ENCODE measurements at places on chromosomes 6 and 20. TPM values are rescaled to one million over a fixed set of nuclear protein-coding genes. Genes with fewer than 3 reads are reported as not detected.

PGBD1 gene
- total RNA-seq = 8.9 TPM

MCHR2 gene
- not detected for total RNA-seq

PAX1 gene
- total RNA-seq = not detected

KIF13A gene
- total RNA-seq = 57.0 TPM

KCNB1 gene
- total RNA-seq = 0.52 TPM

MMP24 gene
- 0.99 TPM for total RNA-seq

- DNase-seq = no peak
Observed at GRCh38 chr6:44561832-44562665, 174.5 kb downstream of the CDC5L start.

DNA sequence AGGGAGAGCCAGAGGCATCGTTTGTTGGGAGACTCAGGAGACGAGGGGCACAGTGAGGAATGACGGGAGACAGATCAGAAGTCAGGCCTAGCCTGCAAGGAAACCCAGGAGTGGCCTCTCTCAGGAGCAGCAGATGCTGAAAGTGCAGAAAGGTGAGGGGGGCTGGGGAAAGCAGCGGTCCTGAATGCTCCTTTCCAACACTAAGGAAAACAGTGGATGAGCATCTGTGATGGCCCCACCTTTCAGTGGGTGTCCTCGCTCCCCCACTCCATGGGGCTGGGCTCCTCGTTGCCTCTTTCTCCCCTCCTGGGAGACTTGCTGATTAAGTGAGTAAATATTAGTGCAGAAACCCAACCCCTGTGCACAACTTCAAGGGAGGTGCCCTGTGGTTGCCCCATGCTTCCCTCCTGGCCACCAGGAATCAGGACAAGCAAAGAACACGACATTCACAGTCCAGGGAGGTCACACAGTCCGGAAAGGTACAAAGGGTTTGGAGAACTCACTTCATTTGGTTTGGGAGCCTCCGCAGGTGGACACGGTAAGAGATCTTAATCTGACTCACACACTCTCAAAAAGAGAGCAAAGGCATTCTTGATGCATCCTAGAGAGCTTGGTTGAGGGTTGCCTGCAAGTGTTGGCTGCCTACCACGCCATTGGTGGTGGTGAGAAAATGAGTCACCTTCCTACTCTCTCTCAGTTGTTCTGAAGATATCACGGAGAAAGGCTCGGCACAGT, 9.7 kb upstream of the BPIFB1 start:
- DNase-seq = no peak

DNA sequence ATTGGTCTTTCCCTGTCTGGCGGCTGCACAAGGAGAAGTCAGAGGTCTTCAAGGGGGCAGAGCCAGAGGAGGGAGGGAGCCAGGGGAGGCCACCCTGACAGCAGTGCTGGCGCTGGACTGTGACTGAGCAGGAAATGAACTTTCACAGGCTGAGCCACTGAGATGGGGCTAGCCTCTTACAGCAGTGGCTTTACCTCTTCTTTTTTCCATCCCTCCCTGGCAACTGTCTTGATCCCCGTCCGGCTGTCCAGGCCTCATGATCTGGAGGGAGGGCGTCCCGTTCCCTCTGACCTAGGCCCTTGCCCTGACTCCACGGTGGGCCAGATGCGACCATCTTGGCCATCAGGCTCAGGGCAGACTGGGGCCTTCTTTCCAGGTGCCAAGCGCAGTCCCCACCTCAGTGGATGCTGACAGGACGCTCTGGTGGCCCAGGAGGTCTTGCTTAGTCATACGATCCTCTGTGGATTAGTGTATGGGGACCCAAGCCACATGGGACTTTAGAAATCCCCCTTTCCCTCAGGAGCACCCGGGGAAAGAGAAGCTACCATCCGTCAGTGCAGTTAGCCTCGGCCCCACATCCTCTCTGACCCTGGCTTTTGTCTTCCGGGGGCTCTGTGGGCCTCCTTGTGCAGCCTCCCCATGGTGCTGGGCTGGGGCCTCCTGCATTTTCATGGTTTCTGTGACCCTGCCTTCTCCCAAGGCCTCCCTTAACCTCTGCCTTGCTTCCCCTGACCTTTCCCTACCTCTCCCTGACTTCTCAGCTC, 57.4 kb upstream of the CCDC167 start:
- no peak for DNase-seq

DNA sequence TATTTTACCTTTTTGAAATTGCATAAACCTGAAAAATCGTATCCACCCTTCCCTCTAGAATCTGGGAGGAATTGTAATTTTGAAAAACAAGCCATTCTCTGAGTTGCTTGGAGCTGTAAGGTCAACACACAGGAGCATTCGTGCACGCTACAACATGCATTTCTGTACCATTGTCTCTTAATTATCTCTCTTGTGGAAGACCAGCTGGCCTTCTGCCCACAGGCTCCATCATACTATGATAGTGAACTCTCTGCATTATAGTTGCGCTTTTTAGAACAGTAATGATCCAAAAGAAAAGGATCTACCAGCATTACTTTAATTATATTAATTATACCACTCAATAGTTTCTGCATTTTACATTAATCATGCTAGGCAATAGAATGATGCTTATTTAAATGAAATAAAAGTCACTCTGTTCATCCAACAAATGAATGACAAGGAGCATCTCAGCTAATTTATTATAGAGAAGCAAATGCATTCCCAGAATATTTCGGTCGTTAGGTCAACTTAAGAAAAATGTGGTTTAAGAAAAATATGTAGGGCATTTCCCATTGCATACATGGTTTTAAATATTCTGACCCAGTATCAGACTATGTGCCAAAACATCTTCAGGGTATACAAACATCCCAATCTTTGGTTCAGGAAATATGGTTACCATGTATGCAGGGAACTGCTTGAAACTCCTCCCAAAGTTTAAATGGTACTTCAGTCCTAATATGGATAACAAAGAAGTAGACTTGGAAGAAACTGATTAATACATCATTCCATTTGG, 263.5 kb downstream of the TFAP2A start:
- DNase-seq = no peak

GRCh38 chr6:107668743-107669474, 155.2 kb downstream of the SCML4 start:
- DNase-seq = no peak

All from mesothelial cell of epicardium (in vitro differentiated cells).